Activated CD8-positive, alpha-beta T cell treated with anti-CD3 and anti-CD28 coated beads for 36 hours (primary cell): ENCODE measurements at places on chromosomes 5 and 9.

GRCh38 chr9:87677776-87678587, 47.9 kb upstream of the CTSL start:
- no peak for DNase-seq

DNA sequence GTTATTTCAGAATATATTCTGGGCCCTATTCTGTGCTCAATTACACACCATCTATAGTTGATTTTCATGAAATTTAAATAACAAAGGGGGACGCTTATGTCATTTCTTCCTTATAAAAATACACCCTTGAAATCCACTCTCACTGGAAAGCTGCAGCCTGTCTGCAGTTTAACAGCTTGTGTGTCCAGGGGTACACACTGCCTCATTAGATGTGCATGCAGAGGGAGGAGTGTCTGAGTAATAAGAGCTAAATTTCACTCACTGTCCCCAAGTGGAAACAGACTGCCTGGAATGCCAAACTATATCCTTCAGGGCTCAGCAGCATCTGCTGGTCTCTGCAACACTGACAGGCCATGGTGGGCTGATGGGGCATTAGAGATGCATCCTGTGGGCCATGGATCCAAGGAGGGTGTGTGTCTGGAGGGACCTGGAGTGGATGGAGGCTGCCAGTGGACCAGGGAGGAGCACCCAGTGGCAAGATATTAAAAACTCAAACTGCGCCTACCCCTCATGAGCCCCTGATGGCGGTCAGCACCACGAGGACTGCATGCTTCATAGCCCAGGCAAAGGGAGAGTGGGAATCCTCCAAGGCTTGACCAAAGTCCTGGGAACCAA, 15.8 kb upstream of the TIFAB start:
- DNase-seq = no peak

- DNase-seq = no peak
These were observed 277.6 kb downstream of the TMEM38B start for GRCh38 chr9:105971986-105972385.

DNA sequence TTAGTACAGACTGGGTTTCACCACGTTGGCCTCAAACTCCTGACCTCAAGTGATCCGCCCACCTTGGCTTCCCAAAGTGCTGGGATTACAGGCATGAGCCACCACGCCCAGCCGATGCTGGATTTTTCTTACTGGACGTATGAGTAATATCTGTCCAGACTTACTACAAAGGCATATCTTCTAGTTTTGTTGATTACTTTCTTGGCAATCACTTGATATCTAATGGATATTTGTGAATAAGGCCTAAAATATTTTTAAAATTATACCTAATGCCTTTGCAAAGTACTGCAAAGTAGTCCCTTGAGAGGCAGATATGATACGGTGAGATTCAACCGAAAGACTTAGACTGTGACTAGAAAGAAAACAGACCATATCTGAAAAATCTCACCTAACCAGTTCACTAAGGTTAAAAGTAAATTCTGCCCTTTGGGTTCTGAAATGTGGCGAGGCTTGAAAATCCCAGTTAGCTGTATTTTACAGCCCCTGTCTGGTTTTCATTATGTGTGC, 152.1 kb downstream of the GNAQ start:
- DNase-seq = no peak

DNA sequence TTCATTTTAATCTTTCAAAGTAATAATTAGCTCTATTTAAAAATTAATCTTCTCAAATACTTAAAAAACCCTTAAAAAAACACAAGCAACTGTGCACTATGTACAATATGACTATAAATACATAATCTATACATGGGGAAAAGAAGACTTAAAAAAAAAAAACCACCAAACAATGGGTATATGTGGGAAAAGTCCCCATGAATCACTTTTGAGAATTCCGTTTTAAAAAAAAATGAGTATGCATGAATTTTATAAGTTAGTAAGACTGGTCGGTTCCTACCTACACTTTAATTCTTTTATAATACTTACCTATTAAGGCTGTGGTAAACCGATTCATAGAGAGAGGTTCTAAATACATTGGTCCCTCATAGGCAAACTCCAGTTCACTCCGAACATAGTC, 27.7 kb downstream of the RNF145 start:
- DNase-seq = no peak

- peak; percentile 52 for DNase-seq
These were observed at the start of gene SEPTIN8 for GRCh38 chr5:132777209-132778069. SEPTIN8 (minus strand) TSS chr5:132777239; CDS start chr5:132777137, 102 bp downstream.

DNA sequence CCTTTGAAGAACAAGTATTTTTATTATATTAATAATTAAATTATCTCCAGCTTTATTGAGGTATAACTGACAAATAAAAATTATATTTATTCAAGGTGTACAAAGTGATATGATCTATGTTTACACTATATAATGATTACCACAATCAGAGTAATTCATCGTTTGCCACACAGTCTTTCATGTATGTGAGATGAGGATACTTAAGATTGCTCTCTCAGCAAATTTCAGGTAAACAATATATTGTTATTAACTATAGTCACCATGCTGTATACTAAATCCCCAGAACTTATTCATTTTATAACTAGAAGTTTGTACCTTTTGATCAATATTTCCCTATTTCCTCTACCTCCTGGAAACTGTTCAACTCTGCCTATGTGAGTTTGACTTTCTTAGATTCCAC, 16.7 kb upstream of the CCNO start:
- no peak for DNase-seq

- DNase-seq = no peak
These were observed 5.1 kb downstream of the ENDOG start for GRCh38 chr9:128823362-128823902.

DNA sequence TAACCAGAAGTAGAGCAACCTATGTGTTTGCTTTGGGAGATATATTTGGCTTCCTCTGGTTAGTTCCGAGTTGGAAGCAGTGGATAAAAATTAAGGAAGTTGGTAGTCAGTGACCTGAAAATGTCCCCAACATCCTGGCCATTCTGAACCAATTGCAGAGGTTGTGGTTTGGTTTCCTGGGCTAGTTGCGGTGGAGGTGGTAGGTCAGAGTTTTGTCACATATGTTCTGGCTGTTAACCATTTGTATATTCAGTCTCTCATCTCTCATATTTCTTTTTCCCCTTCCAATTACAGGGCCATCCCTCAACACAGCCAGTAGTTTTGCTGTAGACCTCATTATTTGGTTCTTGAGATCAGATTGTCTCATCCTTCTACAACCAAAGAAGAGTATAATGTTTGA, 1026.9 kb downstream of the PTPRD start:
- no peak for DNase-seq

DNA sequence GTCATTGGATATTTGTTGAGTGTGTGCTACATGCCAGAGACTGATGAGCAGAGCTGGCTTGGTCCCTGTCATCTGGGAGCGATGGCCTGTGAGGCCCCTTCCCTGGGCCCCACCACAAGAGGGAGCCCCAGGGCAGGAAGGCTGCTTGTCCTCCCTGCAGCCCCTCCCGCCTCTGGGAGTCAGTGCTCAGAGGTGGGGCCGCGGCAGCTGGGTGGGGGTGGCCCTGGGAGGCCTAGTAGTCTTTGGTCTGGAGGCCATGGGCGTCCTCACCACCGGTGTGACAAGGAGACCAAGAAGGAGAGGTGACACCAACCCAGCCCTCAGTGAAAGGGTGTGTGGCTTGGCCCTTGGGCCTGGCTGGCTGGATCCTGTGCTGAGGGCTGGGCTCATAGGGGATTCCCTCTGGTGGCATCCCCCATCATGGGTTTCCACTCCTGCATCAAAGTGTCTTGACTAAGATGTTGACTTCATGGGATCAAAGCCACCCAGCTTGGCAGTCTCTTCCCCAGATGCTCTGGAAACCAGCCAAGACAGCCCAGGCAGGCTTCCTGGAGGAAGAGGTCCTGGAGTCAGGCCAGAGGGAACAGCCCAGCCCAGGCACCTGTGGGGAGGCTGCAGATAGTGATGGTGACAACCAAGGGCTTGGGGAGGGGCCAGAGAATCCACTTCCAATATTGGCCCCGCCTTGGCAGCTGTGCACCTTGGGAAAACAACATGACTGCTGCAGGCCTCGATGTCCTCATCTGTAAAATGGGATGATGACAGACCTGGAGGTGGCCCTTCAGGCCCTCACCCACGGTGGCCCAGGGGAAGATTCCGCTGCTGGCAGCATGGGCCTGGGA, 166.7 kb downstream of the GAPVD1 start:
- DNase-seq = peak; percentile 48

- DNase-seq = no peak
These were observed 68.4 kb downstream of the PPARGC1B start for GRCh38 chr5:149798466-149798865.

DNA sequence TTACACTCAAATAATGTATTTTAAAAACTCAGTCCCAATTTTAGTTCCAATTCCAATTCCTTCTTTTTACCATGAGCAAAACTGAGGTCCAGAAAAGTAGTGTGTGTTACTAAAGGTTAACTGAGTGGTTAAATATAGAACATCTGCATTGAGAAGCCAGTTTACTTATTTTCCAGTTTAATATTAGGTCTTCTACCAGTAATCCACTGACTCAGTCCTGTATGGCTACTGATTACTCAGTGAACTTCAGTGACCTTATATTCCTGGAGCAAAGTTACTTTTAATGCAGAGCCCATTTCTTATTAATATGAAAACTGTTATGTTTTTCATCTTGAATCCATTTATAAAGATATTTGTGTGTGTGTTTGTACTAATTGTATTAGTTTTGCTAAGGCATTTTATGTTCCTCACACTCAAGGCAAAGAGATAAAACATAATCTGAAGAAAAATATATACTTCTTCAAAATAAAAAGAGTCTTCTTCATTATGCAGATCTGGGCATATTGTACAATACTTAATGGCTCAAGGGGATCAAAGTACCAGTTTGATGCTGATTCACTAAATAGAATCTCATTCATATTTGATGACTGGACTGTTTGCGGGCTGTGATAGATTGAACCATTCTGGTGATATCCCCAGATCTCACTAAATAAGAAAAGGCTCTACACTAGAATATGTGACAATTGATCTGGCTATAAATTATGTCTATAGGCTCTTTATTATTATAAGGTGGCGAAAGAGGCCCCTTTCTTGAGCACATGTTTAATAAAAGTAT, 60.8 kb downstream of the DMXL1 start:
- DNase-seq = no peak

DNA sequence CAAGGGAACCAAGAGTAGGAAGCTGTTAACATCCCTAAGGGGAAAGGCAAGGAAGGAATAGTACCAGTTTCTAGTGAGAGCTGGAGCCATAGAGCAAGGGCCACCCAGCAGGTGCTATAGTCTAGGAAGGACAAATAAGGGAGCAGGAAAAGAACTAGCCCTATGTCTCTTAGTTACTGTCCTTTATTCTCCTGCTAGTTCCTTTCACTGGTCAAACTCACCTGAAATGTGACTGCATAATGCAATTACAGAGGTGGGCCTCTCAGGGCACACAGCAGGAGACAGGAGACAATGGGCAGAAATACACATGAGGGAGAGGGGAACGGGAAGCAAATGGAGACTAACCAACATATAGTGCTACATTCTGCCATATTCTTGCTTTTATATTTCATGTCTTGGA, 26.7 kb upstream of the FRMPD1 start:
- DNase-seq = no peak

GRCh38 chr5:33852319-33852718, 39.5 kb downstream of the ADAMTS12 start:
- DNase-seq = no peak

DNA sequence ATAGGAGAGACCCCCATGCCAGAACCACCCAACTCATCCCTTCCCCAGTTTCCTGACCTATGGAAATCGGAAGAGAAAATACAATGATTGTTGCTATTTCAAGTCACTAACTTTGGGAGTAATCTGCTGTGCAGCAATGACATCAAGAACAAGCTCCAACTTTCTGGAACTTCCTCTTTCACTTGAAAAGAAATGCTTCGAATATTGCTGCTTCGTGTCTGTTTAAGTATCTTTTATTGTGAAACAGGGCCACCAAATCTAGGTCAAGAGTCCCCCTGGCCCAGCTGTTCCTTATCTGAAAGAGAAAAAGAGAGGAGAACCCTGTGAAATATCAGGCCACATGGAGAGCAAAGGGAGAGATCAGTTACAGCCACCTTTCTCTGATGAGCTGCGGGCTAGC, 59.4 kb upstream of the DNAH5 start:
- no peak for DNase-seq

- no peak for DNase-seq
These were observed 4.5 kb upstream of the CDK7 start for GRCh38 chr5:69230181-69230580.

GRCh38 chr5:94754824-94755223, 136.4 kb downstream of the SLF1 start:
- DNase-seq = no peak

- DNase-seq = no peak
These were observed 478.1 kb upstream of the NMUR2 start for GRCh38 chr5:152883066-152883775.

DNA sequence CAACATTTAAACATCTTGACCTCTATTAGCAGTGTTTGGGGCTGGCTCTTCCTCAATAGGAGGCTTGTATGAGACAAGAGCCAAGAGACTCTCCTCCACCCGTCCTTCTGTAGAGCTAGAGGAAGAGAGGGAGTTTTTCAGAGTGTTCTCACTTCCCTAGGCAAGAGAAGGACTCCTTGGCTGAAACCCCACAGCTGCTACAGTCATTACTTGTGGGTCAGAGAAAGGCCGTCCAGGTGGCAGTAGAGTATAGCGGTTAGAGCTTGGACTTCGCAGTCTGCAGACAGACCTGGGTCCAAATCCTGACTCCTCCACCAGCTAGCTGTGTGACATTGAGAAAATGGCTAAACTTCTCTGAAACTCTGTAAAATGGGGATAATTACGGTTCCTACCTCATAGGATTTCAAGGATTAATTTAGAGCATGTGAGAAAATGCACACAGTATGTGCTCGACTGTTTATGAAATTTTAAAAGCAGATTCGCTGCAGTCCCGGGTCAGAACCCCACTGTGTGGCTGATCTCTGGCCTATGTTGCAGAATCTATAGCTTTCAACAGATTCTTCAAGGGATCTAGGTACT, 80.8 kb upstream of the ARAP3 start:
- DNase-seq = no peak

- no peak for DNase-seq
These were observed 504.6 kb upstream of the ZNF462 start for GRCh38 chr9:106358331-106358730.

DNA sequence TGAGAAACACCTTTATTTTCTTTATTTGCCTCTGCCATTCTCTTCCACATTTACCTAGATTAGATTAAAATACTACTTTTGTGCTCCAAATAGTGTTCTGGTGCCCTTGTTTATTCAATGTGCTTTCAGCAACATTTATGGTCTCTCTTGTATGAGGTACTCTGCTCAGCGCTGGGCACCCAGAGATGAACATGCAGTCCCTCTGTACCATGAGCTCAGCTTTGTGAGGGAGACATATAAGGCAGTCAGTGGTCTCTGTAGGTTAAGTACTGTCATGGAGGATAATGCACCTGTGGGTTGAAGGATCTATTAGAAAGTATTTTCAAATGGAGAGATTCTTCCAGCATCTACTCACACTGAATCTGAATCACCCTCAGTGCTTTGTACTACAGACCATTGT, 176.5 kb downstream of the TAF11L14 start:
- no peak for DNase-seq

DNA sequence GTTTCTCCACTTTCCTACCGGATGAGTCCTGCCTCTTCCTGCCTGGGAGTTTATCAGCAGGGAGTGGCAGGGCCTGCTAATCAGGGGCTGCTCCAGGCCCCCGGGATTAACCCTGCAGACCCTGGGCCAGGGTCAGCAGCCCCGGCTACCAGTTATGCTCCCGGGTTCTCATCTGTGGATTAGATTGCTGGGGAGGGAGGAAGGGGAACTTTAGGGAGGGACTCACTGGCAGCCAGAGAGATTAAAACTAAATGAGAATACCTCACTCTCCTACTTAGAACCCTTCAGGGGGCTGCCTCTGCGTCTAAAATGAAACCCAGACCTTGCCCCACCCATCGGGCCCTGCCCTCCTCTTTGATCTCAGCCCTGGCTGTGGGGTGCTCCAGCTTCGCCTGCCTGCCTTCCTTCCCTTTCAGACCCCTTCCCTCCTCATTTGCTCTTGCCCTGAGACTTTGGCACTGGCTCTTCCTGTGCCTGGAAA, 130.5 kb upstream of the HAND1 start:
- no peak for DNase-seq
